ENCODE measurements at places on chromosomes 6 and 20. TPM values are rescaled to one million over a fixed set of nuclear protein-coding genes. Genes with fewer than 3 reads are reported as not detected.
A peak's percentile ranks its signal among the peaks of the same experiment; 100 is the strongest.

The RIPPLY2 gene
- total RNA-seq: not detected

DNA sequence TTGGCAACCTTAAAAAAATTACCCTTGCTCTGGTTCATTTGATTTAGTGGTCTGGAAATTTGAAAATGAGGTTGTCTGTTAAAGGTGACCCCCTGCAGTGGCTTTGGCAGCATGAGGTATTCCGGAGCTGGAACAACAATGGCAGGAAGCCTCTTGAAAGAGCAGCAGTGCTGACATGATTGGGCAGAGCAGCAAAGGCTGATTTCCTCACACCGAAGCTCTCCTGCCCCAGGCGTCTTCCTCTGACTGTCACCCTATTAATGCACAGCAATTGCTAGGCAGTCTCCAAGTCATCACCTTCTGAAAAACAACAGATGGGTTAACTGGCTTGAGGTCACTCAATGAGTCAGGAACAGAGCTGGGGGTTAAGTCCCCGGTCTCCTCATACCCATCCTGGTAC is 241.8 kb upstream of the MMS22L start:
- no peak for DNase-seq

- DNase-seq: no peak
These were observed 42.6 kb upstream of the NFATC2 start for GRCh38 chr20:51585148-51585547.

- no peak for DNase-seq
These were observed 13.1 kb downstream of the ZNF341 start for GRCh38 chr20:33744773-33745385.

DNA sequence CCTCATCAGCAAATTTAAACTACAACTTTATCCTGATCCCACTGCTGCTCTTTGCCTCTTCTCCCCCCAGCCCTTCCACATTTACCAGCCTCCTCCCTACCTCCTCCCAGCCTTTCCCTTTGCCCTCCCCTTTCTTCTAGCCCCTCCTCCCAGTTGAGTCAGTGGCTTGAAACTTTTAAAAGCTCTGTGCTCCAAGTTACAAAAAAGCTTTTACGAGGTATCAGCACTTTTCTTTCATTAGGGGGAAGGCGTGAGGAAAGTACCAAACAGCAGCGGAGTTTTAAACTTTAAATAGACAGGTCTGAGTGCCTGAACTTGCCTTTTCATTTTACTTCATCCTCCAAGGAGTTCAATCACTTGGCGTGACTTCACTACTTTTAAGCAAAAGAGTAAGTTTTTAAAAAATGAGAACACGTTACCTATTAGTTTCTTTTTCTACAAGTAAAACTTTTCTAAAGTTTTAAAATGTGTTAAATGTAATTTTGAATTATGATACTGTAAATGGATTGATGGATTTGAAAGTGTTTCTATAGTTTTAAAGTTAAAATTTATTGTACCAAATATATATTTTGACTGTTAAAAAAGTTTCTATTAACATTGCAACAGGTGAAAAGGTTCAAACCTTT is at the start of gene GJA1:
GJA1 (plus strand) TSS at position 203 of the 626 bp plus-strand sequence. CDS start 11,202 bp downstream, outside the sequence.
- DNase-seq: peak; percentile 88

DNA sequence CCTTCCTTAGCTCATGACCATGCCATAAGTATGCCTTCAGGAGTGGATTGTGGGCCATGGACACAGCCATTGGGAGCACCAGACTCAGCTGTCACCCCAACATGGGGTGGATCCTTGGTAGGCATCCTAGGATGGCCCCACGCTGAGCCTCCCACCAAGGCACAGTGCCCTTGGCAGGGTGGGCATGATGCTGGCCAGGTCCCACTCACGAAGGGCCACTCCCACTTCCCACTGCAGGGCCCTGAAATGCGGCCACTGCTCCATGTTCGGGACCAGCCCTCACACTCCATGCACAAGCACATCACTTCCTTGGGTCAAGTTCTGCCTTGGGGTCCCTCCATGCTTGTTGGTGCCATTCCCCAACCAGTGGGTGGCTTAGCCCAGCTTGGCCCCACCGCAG is 12.9 kb upstream of the FUT9 start:
- no peak for DNase-seq
